ENCODE measurements at places on chromosomes 12 and 14.
A peak's percentile ranks its signal among the peaks of the same experiment; 100 is the strongest.

- no peak for DNase-seq
These were observed 745 bp upstream of the ADCY4 start for GRCh38 chr14:24335461-24336171.

DNA sequence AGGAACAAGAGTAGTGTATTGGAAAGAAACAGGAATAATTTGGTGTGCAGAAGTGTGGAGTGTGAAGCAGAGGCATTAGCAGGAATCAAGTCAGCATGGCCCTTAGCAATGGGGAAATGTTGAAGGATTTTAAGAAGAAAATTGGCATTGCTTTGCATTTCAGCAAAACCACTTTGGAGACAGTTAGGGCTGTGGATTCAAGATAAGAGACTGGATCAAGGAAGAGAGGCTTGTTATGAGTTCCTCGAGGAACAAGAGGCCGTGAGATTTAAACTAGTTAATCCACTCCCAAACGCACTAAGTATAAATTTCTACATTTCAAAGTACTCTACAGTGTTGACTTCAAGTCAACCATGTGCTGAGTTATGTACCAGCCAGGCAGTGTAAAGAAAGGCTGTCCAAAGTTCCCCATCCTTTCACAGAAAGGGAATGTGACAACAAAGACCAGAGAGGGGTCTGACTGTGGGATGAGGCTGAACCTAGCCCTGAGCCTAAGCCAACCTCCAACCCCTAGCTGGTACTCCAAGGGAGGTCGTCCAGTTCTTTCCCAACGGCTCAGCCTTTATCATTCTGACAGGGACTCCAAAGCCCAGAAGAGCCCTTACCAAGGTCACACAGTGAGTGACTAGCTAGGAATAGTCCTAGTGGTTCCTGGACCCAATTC, 91.2 kb upstream of the BMP4 start:
- DNase-seq: no peak

GRCh38 chr12:120067901-120068300, 48.7 kb downstream of the RAB35 start:
- no peak for DNase-seq

GRCh38 chr14:51205486-51205885, 34.6 kb upstream of the TMX1 start:
- no peak for DNase-seq

GRCh38 chr12:115964626-115965025, 312.9 kb downstream of the MED13L start:
- no peak for DNase-seq

GRCh38 chr14:101217616-101218371, 314.3 kb upstream of the RTL1 start:
- no peak for DNase-seq

- DNase-seq: no peak
These were observed 204.2 kb upstream of the HMGA2 start for GRCh38 chr12:65620046-65620445.

- DNase-seq: no peak
These were observed 37.4 kb downstream of the PHLDA1 start for GRCh38 chr12:75994069-75994740.

DNA sequence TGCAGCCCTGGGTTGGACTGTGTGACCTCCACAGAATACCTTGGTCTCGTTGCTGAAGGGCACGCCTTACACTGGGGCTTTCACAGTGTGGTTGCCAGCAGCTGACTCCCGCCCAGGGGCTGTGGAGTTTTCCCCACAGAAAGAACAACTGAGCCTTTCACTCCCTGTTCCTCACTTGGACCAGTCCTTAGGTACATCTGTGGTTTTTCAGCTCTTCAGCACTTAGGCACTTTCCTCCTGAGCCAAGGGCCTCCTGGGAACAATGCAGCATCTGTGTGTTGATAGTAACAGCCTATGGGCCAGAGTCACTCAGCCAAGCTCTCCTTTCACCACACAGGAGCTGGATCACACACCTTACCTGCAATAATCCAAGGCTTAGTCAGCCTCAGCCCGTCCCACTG, 25.0 kb downstream of the ERP27 start:
- DNase-seq: no peak

GRCh38 chr14:22819151-22819988, 4.1 kb upstream of the SLC7A7 start:
- DNase-seq: no peak

DNA sequence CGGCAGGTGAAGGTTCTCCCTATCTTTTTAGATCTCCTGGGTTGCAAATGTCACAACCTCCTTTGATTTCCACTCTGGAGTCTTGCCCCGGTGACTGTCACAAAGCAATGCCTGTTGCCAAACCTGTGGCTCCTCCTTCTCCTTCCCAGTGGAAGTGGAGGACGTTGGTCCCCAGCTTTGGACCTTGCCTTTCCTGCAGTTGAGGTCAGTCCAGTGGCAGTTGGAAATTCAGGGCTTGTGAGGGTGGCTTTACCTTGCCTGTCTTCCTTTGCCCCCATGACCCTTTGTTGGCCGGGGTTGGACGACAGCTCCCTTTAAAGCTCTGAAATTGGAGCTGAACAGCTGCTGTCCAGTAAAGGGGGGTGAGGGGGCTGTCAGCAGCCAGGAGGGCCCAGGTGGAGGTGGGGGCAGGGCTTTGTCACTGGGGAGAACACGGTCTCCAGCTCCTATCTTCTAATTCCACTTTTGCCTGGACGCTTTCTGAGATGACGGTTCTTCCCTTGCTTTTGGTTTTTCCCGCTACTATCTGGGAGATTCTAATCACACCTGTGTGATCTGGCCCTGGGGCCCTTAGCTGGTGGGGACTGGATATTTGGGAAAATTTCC, 4.1 kb downstream of the TEAD4 start:
- DNase-seq: no peak

DNA sequence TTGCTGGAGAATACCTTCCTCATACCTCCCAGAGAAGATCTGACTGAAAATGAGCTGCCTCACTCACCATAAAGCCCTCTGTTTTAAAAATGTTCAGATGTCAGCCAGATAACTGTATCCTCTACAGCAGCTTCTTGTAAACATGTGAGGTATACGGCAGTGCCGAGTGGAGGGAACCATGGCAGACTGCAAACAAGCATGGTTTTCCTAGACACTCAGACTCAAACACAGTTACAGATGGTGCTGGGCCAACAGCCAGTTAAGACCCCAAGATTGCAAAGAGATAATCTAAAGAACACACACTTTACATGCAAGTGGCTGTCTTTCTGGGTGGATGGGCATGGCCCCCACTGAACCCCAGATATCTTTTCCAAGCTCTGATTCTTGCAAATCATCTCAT, 16.6 kb upstream of the CCDC177 start:
- no peak for DNase-seq

- no peak for DNase-seq
These were observed 1099.7 kb downstream of the BCL11B start for GRCh38 chr14:98172243-98172778.

DNA sequence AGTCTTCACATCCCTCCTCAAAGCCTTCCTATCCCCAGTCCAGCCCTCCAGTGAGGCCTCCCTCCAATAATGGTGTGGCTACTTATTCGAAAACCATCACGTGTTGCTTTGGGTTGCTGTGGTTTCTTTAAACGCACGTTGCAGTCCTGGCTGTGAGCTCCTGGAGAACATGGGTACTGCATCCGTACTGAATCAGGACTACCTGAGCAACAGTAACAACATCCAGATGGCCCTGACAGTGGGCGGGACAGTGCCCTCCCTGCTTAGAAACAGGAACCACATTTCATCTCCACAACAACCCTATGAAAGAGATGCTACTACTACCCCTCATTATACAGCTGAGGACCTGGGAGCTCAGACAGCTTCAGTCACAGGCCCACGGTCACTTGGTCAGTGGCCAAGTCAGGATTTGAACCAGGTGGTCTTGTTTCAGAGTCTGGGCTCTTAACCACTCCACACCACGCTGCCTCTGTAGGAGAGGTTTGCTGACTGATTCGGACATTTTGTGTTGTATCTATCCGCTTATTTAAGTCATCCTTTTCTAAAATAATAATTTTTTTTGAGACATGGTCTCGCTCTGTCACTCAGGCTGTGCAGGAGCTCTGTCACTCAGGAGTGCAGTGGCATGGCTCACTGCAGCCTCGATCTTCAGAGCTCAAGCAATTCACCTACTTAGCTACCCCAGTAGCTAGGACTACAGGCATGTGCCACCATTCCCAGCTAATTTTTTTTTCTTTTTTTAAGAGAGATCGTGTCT, 104.8 kb downstream of the DPF3 start:
- DNase-seq: no peak

GRCh38 chr12:77433799-77434198, 368.4 kb upstream of the E2F7 start:
- DNase-seq: peak; percentile 31

- DNase-seq: peak; percentile 53
These were observed at the start of gene C1RL for GRCh38 chr12:7108796-7109571. TSS of gene C1RL (minus strand) at chr12:7109214. CDS start at chr12:7109180, 34 bp downstream.

- DNase-seq: no peak
These were observed 289.9 kb upstream of the KITLG start for GRCh38 chr12:88870000-88870737.

- DNase-seq: no peak
These were observed 40.9 kb upstream of the TOMM20L start for GRCh38 chr14:58354808-58355207.

DNA sequence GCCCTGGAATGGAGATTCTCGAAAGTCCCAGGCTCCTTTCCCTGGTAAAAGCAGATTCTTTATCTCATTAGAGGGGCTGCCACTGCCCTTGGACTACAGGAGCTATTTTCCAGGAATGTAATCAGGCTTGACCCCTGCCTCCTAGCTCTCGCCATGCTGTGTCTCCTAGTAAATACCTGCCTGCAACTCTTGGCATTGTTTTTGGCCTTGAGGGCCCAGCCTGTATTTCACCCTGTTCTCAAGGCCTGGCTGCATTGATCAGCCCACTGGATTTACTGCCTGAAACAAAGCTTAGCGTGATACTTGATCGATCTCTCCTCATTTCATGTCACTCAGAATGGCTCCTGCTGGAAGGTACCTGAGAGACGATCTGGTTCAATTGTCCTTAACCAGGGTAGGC, 273.7 kb downstream of the CACNA1C start:
- no peak for DNase-seq

DNA sequence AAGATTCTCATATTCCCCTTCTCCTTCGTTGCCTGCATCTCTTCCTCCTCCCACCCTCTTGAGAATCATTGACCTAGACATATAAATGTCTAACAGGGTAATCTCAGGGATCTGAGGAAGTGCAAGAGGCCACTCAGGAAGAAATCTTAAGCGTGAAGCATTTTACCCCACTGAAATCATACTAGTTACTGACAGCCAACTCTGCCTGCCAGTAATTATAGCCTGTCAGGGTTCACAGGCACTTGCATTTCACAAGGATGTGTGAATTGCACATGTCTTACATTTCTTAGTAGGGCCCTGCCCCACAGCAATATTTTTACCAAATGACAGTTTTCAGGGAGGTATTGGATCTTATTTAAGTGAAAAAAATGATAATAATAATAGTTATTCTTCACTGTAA, 127.2 kb downstream of the SLC15A5 start:
- DNase-seq: no peak

DNA sequence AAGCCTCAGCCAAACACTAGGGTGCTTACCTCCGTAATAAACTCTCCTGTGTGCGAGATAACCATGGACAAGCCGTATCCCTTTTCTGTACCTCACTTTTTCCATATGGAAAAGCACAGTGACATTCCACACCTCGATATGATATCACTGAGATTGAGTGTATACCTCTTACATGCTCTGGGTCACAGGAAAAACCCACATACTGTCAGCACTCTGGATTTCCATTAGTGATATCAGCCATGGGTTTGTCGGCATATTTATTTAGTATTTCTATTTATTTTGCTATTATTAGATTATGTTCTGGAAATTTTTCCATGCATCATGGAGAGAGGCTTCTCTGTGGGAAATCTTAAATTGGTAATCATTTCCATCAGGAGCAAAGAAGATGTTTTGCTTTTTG, 28.0 kb upstream of the DAAM1 start:
- DNase-seq: no peak

DNA sequence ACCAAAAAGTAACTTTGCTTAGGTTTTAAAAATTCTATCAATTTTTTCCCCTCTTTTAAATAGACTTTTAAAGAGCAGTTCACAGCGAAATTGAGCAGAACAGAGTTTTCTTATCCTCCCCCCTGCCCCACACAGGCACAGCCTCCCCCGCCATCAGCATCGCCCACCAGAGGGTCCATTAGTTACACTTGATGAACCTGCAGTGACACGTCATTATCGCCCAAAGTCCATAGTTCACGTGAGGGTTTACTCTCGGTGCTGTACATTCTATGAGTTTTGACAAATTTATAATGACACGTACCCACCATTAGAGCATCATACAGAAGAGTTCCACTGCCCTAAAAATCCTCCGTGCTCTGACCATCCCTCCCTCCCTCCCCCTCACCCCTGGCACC, 58.4 kb downstream of the FZD10 start:
- no peak for DNase-seq

DNA sequence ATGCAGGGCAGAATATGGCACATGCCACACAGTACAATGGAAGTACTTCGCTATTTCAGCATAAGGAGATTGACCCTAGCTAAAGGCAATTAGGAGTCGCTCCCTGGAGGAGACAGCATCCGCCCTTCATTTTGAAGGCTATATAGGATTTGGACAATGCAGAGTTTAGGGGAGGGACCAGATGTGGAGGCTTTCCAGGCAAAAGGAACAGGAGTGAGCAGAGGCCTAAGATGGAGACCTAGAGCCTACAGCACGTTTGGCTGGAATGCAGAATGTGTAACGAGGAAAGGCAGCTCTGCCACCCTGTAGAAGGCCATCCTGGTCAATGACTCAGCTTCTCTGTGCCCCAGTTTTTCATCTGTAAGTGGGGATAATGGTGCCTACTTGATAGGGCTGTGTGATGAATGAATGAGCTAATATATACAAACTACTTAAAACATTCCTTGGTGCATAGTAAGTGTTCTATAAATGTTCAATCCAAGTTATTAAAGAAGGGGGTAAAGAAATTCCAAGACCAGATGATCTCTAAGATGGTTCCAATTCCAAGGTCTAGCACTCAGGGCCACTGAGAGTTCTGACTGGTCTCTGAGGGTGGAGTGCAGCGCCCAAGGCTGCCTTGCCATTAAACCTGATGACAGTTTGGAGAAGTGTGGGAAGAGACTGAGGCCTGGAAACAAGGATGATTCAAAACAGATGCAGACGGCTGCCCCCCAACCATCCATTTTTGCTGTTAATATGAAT, 54.3 kb upstream of the FRMD6 start:
- no peak for DNase-seq

DNA sequence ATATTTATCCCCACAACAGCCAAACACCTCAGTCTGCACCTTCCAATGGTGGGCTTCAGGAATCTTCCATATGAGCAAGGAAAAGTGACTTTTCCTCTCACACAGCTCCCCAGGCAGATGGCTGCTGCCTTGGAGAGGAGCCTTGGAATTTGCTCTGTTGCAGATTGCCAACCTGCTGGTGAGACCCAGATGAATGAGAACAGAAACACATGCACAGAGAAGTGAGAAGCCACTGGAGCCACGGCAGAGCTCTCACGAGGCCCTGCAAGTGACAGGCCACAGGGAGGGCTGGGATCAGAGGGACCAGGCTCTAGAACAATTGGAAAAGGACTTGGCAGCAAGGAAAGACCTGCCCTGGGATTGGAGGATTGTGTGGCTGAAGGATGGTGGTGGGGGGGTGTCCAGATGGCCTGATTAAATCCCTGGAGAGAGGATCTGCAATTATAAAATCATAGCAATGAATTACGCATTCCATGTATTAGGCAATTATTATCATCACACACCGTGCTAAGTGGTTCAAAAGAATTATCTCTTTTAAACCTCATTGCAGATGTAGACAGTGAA, 84.9 kb upstream of the PWP1 start:
- DNase-seq: no peak

GRCh38 chr12:93336291-93336741, 41.4 kb upstream of the NUDT4 start:
- peak; percentile 35 for DNase-seq

Data from Kasumi-1 (cell line).